ENCODE measurements at places on chromosomes 2 and 18.

GRCh38 chr2:12419803-12420202 lies 296.9 kb upstream of the TRIB2 start:
- DNase-seq = no peak

DNA sequence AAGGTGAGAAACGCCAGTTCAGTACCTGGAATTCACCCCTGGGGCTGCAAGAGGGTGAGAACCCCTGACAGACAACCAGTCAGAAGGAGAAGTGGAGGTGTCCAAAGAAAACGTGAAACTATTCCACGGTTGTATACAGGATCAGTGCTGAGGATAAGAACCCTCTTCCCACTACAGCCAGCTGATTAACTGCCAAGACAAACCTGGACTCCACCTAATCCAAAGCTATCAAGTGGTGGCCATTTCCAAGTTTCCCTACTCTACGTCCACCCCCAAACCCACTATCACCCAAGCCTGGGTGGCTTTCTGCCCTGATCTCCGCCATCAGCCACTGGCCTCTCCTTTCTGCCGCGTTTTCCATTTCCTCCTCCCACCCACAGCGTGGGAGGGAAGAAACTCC lies 312.3 kb upstream of the ID2 start:
- DNase-seq = no peak

DNA sequence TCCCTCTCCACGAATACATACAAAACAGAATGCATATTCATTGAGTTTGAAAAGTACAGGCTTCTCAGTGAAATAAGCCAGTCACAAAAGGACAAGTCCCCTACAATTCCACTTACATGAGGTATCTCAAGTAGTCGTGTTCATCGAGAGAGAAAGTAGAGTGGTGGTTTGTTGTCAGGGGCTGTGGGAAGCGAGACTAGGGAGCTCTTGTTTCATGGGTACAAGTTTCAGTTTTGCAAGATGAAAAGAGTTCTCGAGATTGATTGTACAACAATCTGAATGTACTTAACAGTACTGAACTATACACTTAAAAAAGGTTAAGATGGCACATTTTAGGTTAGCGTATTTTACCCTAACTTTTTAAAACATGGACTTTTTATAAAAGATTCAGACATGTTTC lies 71.5 kb upstream of the TTC39C start:
- DNase-seq = no peak

GRCh38 chr2:99728166-99728565 lies 238.3 kb upstream of the REV1 start:
- no peak for DNase-seq

- DNase-seq = no peak
Observed at GRCh38 chr18:80129672-80130367, 20.8 kb downstream of the ADNP2 start.

- no peak for DNase-seq
Observed at GRCh38 chr2:186862869-186863709, 14.1 kb upstream of the ZSWIM2 start.

- DNase-seq = no peak
Observed at GRCh38 chr2:21117688-21118087, 6.1 kb upstream of the TDRD15 start.

GRCh38 chr2:224442071-224442967 lies 40.4 kb upstream of the FAM124B start:
- no peak for DNase-seq

DNA sequence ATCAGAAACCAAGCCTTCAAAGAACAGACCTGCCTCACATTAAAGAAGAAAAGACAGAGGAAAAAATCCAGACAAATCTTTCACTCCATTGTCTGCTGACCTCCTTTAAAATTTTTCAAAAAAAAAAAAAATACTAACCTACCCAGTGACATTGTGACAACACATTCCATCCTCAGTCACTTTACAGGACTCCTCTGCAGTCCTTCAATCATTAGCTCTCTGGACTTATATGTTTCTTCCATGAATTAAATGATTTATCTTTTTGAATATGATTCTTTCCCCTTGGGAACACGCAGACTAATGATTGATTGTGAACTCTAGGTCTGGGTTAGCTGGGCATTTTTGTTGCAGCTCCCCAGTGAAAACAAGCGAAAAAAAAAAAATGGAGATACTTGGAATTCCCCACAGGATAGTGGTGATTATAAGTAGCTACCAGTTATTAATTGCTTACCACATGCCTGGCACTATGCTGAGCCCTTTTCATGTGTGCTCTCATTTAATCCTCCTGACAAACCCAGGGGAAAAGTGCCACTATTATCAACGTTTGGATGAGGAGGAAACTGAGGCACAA lies 261.3 kb upstream of the NCKAP5 start:
- no peak for DNase-seq

DNA sequence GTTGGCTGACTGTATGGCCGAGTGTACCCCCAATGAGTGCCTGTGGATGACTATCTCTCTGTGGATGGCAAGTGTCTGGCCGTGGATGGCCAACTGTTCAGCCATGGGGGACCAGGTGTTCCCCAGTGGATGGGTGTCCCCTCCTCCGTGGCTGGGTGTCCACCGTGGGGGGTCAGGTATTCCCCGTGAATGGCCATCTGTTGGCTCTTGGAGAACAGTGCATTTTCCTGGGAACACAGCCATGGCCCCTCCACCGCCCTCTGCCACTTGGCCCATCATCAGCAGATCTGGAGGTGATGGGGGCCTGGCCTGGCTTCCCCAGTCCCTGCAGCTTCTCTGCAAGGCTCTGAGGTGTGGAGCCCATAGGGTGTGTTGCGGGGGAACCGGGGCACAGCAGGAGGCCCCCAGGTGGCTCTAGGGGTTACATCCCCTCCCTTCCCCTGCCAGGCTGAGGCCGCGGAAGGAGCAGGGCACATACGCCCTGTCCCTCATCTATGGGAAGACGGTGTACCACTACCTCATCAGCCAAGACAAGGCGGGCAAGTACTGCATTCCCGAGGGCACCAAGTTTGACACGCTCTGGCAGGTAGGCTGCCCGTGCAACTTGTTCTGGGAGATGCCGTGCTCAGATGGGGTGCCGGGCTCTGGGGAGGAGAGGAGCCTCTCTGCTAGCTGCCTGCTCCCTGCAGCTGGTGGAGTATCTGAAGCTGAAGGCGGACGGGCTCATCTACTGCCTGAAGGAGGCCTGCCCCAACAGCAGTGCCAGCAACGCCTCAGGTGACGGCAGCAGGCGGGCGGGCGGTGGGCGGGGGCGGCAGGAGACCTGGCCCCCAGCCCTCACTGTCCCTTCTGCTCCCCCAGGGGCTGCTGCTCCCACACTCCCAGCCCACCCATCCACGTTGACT lies 19.3 kb downstream of the ZAP70 start:
- no peak for DNase-seq

- no peak for DNase-seq
Observed at GRCh38 chr18:44423814-44424644, 256.7 kb upstream of the SETBP1 start.

DNA sequence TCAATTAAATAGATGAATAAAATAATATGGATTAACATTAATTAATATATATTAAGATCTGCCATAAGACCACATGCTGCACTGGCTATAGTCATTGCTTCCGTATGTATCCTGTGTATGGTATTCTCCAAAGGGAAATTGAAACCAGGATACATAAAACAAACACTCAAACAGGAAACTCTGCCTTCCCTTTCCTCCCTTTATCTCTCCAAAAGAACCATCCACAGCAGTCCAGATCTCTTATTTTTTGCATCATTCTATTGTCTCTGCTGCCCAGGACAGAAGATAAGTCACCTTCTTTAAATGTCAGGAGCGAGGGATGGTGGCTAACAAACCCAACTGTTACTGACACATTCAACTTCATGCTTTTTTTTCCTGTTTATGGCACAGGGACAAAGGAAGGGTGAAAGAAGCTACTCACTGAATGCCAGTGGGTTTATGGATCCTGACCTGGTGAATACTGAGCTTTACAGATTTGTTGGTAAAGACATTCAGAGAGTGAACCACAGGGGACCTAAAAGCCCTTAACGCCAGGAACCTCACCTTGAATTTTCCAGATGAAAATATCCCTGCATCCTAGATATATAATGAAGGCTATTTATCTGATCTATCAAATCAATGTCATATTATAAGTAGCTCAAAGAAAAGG lies 67.5 kb downstream of the CSRNP3 start:
- DNase-seq = no peak

DNA sequence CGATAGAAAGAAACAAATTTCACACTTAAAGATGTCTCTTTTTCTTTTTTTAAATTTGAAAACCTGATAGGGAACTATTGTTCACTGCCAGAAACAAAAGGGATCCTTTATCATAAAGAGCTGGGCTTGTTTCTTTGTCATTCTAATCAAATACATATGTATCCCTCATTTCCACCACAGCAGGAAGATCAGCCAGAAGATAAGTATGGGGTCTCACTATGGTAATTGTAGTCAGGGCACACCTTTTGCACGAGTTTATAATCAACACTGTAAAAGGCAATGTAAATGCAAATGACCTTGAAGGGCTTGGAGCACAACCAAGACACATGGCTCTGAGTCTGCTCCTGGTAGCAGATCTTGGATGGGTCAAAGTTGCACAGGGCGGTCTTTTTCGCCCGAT lies 109.5 kb downstream of the NXPH2 start:
- DNase-seq = no peak

- DNase-seq = no peak
Observed at GRCh38 chr2:184633726-184634125, 35.4 kb downstream of the ZNF804A start.

GRCh38 chr18:23232331-23232730 lies 97.0 kb downstream of the CABLES1 start:
- DNase-seq = no peak

DNA sequence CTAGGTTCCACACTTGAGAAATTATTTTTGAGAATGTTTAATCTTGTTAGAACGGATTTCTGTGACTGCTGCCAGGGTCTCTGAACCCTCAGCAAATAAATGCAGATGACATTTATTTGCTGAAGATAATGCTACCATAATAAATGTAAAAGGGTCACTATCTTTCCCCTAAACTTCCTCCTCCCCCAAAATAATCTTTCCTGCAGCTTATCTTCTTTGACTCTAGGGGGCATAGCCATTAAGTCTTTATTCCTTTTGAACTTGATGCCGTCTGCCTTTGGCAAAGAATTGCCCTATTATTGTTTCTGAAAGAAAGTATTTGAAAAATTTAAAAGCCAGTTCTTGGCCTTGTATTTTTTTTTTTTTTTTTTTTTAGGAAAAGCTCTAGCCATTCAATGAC lies 63.6 kb upstream of the ACSL3 start:
- no peak for DNase-seq

- DNase-seq = no peak
Observed at GRCh38 chr2:141041281-141041680, 1089.5 kb downstream of the LRP1B start.

DNA sequence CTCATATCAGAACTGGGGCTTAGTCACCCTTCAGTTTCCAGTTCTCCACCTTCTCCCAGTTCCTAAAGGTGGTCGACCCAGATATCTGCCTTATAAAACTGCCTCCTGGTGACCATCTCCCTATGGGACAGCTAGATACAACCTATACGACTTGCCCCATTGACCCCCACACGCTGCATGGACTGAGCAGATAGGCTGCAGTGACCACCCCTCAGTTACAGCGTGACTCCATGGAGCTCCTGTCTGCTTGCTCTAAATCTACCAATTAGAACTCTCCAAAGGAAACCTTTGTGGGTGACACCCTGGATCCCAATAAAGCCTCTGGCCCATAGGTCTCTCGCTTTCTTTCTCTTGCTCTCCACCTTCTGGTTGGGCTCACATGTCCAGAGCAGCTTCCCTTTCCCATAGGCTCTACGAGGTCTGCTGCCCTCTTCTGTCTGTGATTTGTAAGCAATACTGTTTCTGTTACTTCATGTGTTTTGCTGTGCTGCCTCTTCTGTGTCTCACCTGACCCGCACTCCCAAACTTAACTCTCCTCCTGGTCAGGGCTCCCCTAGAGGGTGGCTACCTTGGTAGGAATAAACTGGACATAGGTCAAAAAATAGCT lies 971.3 kb upstream of the FAM98A start:
- DNase-seq = no peak

DNA sequence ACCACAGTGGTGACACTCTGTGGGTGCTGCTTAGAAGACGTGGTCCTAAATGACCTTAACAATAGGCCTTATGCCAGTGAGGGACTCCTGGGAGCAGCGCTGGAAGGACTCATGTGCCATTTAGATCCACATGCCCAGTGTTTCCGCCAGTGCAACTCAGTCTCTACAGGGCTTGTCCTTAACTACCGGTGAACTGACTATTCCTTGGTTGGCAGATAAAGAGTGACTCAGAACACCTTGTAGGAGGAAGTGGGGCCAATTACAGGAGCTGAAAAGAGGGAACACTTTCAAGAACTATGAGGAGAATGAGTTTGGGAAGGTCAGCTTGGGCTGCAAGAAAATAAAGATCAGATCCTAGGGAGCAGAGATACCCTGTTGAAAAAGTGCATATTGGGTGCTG lies 1.8 kb upstream of the CDK5R2 start:
- no peak for DNase-seq

DNA sequence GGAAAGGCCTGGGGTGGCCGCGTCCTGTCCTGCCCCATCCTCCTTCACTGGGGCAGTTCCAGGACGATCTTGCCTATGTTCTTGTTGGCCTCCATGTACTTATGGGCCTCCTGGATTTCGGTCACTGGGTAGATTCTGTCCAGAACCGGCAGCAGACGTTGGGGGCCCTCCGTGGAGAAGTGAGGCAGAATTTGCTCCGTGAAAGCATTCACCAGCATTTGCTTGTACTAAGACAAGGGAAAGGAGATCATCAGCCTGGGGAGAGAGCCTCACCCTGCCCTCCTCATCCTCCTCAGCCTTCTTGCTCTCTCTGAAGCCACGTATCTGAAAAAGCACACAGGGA lies 1.4 kb upstream of the SF3B6 start:
- DNase-seq = no peak

DNA sequence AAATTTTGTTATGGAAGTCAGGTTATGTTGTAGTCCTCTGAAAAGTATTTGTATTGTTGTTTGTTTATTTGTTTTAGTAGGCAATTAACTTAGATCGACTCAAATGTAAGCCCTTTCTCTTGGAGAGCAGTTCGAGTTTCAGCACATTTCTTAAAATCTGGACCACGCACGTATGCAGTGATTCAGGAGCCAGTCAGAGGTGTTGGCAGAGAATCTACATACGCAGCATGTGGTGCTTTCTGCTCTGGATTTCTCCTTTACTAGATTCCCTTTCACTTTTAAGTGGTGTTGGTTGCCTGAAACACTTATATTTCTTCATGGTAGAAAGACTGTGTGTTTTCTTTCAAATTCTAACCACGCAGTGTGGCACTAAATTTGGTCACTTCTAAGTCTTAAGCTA lies 773.9 kb upstream of the LRATD1 start:
- DNase-seq = no peak

DNA sequence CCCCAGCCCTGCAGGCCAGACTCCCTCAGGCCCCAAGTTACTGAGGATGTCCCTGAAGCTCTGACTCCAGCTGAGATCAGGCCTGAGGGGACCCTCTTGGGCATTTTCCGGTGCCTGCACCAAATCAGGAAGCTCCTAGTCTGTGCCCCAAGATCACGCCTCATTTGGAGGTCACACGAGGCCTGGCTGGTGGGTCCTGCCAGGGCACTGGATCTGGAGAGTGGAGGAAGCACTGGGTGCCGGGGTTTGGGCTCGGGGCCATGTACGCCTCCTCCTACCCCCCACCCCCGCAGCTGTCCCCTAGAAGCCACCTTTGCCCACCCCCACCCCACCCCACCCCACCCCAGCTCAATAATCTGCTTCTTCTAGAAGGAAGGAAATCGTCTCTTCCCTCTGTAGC lies 16.2 kb downstream of the SH2D6 start:
- DNase-seq = no peak

All from T follicular helper cell (primary cell).